CD4-positive, alpha-beta T cell treated with Interleukin-17A for 1 hour (primary cell): ENCODE measurements at places on chromosomes 12 and 14.

DNA sequence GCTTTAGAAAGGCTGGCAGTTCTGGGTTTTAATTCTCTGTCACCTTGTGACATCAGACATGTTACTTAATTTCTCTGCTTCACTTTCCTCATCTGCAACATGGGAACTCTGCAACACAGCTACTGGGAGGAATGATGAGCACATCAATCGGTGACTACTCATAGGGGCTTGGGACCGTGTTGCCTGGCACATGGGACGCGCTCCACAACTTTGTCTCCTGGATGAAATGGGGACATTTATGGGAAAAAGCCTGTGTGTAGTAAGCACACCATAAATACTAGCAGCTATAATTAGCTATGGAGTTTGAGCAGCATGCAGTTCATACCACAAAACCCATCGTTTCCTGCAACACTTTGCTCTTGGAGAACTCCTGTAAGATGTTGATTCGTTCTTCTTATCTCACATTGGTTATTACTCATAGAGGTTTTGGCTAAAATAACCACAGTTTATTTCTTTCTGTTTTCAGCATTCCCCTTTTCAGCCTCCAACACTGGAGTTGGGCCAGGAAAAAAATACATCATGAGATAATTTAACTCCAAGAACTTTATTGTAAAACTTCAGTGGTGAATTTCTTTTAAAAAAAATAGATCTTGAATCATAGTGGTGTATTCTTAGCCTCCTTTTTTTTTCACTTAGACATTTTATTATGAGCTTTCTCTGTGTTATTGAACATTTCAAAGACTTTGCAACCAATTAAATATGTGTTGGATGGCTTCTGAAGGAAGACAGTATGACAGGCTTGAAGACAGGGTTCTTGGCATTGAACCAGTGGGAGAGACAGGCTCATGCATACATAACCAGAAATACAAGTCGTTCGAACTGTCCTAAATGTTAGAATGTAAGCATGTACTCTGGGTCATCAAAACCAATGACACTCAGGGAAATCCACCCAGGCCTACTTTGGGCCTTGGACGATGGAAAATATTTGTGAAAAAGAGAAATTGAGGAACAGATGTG, 72.7 kb downstream of the RIN3 start:
- DNase-seq = peak; percentile 72

GRCh38 chr14:24080888-24081738, 9.8 kb downstream of the CPNE6 start:
- DNase-seq = peak; percentile 71

DNA sequence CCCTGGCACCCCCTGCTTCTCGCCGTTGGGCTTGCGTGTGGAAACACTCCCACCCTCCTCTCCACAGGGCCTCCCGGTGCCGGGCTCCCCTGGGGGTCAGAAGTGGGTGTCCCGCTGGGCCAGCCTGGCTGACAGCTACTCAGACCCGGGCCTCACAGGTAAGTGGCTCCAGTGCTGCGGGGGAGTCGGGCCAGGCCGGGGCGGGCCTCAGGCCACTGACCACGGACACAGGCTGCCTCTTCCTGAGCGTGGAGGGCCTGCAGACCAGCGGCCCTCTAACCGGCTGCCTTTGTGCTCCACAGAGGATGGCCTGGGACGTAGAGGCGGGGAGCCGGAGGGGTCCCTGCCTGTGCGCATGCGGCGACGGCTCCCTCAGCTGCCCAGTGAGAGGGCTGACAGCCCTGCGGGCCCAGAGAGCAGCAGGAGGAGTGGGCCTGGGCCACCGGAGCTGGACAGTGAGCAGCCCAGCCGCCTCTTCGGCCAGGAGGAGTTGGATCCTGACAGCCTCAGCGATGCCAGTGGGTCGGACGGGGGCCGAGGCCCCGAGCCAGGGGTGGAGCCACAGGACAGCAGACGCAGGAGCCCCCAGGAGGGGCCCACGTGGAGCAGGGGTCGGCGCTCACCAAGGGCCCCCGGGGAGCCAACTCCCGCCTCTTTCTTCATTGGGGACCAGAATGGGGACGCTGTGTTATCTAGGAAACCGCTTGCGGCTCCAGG, 21.1 kb downstream of the CEP170B start:
- DNase-seq = no peak

DNA sequence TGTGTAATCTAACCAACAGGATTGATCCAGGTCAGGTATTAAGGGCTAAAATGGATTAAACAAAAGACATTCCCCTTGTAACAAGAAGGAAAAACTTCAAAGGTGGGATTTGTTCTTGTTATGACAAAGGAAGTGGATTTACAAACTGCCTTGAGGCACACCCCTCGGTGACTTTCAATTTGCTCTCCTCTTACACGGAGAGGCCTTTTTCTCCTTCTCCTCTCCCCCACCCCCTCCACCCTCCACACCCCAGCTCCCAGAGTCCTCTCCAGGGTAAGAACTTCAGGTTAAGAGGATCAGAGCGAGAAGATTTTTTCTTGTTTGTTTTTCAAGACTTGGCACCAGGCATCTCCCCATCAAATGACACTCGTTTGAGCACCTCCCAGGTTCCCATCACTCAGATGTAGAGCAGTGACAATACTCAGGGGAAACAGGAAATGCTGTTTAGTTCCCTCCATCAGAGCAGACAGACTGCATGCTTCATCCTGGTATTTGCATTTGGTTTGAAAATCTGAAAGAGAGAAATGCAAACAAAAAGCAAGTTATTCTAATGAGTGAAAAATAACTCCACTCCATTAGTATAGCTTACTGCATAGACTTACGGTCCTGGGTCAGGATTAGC, 77.6 kb upstream of the TMEM260 start:
- DNase-seq = no peak

GRCh38 chr12:12839003-12839395, 25.9 kb downstream of the DDX47 start:
- DNase-seq = no peak

DNA sequence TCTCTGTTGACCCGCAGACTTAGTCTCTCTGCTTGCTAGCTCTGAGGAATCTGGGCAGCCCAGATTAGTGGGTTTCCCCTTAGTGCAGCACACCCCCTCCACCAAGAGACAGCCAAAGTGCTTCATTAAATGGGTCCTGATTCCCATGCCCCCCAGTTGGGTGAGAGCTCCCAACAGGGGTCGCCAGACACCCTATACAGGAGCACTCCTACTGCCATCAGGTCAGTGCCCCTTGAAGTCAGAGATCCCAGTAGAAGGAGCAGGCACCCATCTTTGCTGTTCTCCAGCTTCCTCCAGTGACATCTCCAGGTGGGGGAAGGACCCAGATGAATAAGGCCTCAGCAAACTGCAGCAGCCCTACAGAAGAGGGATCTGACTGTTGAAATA, 36.7 kb upstream of the C14orf132 start:
- no peak for DNase-seq

DNA sequence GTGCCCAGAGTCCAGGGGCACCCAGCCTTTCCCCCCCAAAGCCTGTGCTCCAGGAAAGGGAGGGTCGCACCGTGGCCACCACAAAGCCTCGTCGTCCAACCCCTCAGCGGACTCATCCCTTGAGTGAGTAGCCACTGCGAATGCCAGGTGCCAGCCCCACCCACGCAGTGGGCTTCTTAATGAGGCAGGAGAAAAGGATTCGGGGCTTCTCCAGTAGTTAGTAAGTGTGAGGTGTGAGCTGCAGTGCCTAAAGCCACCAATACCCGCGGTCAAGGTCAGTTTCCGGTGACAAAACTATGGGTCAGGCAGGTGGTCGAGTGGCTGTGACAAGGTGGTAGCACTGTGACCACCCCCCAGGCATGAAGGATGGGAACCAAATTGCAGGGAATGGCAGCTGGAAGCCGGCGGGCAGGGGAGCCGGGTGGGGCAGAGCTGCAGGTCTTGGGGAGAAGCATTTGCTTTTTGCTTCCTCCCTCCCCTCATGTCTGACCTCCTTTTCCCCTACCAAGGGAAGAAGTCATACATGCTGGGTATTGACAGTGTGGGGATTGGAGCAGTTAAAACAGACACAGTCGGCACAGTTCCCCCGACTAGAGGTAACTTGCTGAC, 8.0 kb downstream of the RAN start:
- DNase-seq = no peak

DNA sequence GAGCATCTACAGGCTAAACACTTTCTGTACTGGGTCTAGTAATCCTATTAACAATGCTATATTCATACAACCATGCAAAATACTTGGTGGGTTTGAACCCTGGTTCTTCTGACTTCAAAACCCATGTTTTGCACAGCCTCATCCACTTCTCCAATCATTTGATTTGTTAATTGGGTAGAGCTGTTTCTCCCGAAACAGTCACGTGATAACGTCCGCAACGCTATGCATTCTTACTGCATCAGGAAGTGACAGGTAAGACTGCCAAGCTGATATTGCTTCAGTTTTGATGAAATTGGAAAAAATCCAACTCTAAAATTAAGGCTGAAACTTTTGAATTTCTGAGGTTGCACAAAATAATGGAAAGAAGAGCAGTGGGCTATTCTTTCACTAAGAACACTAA, 30.4 kb upstream of the RNU6-7 start:
- no peak for DNase-seq

DNA sequence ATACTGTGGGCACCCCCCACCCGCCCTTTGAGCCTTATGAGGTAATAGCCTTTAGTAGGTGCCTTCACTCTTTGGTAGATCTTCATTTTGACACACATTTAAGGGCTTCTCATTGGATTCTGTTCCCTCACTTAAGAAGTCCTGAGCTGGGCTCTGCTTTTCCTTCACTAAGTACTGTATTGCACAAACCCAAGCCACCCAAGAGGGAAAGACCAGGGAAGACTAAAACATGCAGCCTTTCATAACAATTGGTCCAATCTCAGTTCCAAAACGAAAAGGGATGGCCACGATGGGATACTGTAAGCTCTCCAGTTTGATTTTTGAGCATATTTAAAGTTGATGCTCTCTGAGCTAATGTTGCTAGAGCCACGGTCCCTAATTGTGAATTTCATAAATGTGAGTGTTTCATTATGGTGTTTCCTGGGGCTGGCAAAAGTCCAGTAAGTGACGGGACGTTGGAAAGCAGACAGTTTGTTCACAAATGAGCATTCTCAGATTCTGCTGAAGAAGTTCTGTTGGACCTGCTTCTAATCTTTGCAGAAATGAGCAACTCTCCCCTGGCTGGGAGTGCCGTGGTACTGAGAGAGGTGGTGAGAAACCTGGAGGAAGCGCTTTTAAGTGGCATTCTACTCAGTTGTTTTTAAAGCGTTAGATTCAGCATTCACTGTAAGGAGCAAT, 9.4 kb downstream of the SSPN start:
- DNase-seq = no peak

GRCh38 chr14:75406856-75407255, 21.0 kb upstream of the JDP2 start:
- no peak for DNase-seq

- DNase-seq = no peak
Observed at GRCh38 chr12:95484524-95484923, 10.6 kb downstream of the METAP2 start.

GRCh38 chr12:47095446-47096236, 15.9 kb upstream of the AMIGO2 start:
- DNase-seq = no peak

DNA sequence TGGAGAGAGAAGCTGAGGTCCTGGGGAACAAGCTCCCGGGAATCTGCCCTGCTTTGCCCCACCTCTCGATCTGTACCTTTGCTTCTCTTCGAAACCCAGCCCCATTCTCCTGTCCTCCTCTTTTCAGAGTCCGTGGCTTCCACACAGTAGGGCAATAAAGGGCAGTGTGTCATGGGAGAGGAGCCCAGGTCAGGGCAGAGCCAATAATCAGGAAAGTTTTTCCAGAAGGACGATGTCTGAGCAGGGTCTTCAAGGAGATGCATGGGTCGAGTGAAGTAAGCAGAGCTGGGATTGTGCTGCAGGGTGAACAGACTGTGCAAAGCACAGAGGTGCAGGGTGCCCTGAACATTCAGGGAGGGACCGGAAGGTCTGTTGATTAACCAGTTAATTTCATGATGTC, 22.1 kb upstream of the SERPINA4 start:
- no peak for DNase-seq
